SJSA1 (cell line): ENCODE measurements at places on chromosomes 1 and 21. TPM values are rescaled to one million over a fixed set of nuclear protein-coding genes. Genes with fewer than 3 reads are reported as not detected.

GRCh38 chr1:226987179-226987536, 47.1 kb downstream of the COQ8A start:
- no peak for DNase-seq

DNA sequence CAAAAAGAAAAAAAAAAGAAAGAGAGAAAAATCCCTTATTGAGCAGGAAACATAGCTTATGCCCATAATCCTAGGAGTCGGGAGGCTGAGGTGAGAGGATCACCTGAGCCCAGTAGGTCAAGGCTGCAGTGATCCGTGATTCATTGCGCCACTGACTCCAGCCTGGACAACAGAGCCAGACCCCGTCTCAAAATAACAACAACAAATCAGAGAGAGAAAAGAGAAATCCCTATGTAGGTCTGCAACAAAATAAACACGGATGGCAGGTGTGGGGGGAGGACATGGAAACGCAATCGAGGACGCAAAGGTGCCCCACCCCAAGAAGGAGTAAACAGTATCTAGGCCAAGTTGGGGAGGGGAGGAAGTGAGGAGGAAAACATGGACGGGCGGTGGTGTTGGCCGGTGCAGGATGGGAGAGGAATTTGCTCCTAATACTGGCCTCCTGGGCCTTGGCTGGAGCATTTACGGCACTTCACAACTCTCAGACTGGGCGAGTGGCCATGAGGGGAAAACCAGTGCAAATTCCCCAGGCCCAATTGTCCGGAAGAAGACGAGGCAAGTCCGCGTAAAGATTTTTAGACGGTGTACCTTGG, 609 bp upstream of the CHTOP start:
- no peak for DNase-seq

DNA sequence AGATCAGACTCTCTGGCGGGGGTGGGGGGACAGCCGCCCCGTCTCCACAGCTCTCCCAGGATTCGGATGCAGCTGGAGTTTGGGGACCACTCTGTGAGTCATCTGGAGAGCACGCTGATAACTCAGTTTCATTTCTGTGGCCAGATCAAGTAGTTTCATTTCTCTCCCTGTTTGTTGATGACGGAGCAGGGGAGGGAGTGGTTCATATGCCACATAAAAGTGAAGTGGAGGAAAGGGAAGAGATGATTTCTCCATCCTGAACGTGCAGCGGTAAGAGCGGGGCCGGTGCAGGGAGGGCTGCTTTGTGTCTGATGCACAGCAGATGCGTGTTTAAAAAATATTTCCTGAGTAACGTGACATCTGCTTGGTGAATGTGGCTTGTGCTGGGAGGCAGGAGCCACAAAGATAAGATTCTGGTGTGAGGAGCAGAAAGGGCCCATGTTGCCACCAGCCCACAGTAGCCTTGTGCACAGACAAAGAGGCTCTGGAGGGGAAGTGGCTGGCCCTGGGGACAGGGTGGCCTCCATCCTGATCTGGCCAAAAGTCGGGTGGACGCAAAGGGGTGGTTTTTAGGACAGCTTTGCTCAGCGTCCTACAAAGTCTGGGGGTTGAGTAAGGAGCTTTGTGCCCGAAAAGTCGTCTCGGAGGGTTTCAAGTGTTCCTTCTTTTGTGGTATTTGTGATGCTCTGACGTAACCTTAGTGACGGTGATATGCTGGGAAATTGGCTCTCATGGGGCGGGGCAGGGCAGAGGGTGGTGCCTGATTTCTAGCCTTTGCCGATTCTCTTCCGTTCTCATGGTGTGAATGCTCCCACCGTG, at the start of gene MX2:
Gene MX2, plus strand, starts transcription at position 242 of the 819 bp plus-strand sequence. CDS start 14,880 bp downstream, outside the sequence.
- DNase-seq: peak; percentile 38

- DNase-seq: no peak
Measured at GRCh38 chr1:231357831-231358354, 19.8 kb downstream of the SPRTN start.

DNA sequence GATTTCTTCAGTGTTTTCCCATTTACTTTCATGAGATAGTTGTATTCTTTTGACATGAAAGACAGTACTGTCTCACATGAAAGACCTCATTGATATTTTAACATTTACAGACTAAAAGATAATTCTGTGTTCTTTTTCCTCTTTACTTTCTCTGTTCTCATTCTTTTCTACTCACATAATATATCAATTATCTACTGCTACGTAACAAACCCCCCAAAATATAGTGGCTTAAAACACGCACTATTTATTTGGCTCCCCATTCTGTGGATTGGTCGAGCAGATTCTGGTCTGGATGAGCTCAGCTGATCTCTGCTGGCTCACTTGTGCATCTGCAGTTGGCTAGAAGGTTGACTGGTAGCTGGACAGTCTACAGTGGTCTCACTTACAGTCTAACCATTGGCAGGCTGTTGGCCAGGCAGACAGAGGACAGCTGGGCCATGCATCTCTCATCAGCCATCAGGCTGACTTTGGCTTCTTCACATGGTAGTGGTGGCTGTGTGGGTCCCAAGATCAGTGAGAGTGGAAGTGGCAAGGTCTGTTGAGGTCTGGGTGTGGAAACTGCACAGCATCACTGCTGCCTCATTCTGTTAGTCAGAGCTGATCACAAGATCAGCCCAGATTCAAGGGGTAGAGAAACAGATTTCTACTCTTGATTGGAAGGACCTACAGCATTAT, 63.2 kb downstream of the MPZL1 start:
- DNase-seq: no peak

DNA sequence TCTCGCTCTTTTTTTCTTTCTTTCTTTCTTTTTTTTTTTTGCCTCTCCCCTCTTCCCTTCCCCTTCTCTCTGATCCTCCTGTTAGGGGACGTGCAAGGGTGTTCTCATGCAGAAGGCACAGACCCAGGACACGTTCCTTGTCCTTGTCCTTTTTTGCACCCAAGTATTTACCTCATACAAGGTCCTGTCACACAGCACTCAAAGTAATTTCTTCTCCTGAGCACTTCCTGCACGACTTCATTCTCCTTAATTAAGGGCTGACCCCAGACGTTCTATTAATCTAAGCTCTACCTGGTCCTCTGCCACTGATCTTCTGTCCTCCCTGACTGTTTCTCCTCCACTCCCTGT, 424 bp upstream of the PCNX2 start:
- DNase-seq: no peak

- no peak for DNase-seq
Measured at GRCh38 chr1:44275991-44276405, 62.7 kb downstream of the DMAP1 start.

- DNase-seq: no peak
Measured at GRCh38 chr21:27595716-27596115, 628.8 kb upstream of the ADAMTS5 start.

DNA sequence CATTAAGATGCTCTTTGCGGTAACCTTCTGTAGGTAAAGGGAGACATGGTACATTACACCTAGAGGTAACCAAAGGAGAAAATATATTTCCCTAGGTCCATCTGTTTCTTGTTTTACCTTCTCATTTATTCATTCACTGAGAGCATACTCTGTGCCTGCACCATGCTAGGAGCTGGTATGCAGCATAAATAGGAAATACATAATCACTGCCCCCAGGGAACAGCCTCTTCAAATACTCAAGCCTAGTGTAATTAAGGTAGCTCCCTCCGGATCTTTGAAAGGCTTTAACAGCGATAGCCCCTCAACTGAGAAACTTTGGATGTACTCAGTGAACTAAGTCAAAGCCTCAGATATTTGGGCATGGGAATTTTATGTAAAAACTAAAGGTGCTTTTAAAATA, 123.6 kb downstream of the GABPA start:
- no peak for DNase-seq

GRCh38 chr21:46399129-46399528, 59.6 kb upstream of the DIP2A start:
- no peak for DNase-seq

- DNase-seq: peak; percentile 39
Measured at GRCh38 chr1:174114788-174115448, 44.4 kb upstream of the RABGAP1L start.

DNA sequence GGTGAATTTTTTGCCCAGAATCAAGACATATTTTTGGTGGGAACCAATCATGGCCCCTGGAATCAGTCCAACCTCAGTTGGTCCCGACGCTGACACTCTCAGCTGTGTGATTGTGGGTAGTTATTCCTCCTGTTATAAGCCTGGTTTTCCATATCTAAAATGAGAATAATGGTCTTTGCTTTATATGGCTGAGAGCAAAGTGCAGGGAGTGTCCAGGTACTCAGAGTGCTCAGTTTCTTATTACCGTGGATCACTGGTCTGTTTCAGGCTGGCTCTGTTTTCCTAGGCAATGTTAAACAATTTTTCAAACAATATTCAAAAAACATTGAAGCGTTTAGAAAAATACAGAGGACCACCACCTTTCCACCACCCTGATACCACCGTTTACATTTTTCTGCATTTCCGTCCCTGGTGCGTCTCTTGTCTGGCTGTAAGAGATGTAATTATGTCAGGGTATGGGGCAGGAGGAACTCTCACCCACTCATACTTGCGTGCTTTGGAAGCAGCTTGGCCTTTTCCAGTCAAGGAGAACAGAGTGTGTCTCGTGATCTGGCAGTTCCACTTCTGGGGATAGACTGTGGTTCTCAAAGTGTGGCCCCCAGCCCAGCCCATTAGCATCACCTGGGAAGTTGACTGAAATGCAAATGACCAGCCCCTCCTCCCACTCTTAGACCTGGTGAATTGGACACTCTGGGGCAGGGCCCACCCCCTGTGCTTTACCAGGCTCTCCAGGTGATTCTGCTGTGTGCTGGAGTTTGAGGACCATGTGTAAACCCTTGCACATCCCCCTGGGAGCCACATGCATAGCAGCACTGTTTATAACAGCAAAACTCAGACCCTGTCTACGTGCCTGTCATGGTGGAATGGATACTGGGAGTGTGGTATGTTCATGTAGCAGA, 6.8 kb downstream of the MX1 start:
- DNase-seq: no peak

GRCh38 chr1:240883490-240883889, 271.5 kb upstream of the GREM2 start:
- no peak for DNase-seq

GRCh38 chr1:68202239-68202832, 30.0 kb downstream of the WLS start:
- no peak for DNase-seq

GRCh38 chr1:172936088-172936645, 114.6 kb downstream of the TNFSF18 start:
- no peak for DNase-seq

DNA sequence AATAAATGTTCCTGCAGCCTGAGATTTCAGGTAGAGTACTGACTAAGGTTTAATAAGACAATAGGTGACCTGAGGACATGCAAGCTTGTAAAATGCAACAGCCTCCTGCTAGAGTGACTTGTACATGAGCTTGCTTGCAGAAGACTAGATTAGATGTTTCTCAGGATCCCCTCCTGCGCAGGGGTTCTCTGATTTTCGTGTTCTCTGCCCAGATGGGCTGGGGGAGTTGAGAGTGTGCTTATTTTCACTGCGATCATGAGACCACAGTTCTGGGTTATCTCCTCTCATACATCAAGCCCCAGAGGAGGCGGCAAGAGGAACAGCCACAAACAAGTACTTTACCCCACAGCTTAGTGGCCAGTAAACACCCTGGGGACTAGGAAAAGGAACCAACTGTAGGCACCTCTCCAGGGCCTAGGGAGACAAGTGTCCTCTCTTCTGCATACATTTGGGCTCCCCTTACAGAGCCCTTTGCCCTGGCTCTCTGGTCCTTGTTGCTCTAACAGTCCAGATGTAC, 8.0 kb downstream of the TMEM81 start:
- no peak for DNase-seq

DNA sequence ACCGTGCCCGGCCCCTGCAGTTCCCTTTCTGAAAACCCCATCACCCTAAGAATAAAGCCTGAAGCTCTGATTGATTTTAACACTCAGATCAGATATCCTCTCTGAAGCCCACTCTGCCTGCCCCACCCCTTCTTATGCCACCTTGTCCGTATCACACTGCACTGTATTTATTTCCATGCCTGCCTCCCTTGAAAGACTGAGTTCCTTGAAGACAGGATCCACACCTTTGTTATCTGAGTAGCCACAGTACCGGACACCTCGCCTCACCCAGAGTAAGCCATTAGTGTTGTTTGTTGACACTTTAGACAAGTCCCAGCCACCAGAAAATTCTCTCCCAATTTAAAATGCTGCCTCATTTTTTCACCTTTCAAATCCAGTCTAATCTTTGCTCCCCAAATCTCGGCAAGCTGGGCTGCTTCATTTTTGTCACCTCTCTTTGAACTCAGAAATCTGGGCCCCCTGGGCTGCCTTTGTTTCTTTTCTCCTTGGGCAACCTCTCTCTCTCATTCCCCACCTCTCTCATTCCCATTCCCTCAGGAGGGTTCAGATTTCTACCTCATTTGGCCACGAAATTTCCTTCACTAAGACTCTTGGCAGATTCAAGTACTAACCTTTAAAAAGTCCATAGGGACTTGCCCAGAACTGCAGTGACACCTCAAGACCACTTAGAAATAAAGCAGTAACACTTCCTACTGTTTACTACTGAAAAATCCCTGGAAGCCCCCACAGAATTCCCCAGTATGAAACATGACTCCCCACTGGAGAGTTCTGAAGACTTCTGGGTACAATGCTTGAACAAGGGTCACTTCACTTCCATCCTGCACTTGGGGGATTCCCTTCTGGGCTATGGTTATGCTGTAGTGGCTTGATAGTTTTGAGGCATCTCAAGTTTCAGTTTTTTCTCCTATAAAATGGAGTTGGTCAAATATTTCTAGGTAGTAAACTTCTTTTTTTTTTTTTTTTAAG, 8.7 kb upstream of the PPP1R15B start:
- DNase-seq: no peak

GRCh38 chr1:57206038-57206437, 217.8 kb downstream of the DAB1 start:
- DNase-seq: no peak

DNA sequence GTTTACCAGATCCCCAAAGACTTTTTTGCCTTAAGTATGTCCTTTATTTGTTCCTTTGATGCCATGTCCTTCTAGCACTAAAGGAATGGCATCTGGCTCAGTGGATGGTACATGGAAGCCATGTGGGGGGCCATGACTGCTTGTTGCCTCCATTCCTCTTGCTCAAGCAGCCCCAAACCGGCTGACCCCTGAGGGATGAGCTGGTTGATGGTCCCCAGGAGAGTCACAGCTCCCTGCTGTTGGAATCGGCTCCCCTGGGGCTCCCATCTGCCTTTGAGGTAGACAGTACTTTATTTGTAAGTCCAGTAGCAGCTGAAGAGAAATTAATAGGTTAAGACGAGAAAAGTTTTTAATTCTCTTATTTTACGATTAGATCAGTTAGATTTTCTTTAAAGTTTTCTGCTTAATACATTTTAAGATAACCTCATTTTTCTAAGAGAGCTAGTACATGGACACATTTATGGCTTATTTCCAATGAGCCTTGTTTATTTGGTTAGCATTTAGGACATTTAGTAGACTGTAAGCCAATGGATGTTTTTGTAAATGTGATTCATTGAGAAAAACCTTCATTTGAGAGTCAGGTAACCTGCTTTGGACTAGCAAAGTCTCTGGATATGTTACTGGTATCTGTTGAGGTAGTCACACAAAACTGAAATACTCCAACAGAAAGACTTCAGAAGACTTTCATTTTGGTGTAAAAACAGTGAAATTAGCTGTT, 88.2 kb downstream of the CAMTA1 start:
- DNase-seq: no peak

The AMY1A gene
- not detected in 2 replicates for total RNA-seq

The KIF21B gene
- 1.1 and 1.7 TPM in 2 replicates for total RNA-seq

The ILDR2 gene
- total RNA-seq: 39.4 and 43.5 TPM in 2 replicates

The ENAH gene
- 158 and 216 TPM in 2 replicates for total RNA-seq

The TSPEAR gene
- total RNA-seq: not detected in 2 replicates

The PPP1R8 gene
- 33.5 and 60.0 TPM in 2 replicates for total RNA-seq
